M059J (cell line): ENCODE measurements at places on chromosomes 12 and 14. TPM values are rescaled to one million over a fixed set of nuclear protein-coding genes. Genes with fewer than 3 reads are reported as not detected.

Gene TSPAN19
- not detected in 2 replicates for total RNA-seq

- peak; percentile 87 for DNase-seq
Measured at GRCh38 chr12:124713436-124714082, 146.1 kb upstream of the NCOR2 start.

Gene MDM2
- 33.5 and 45.2 TPM in 2 replicates for total RNA-seq

GRCh38 chr12:69906411-69907216, 81.6 kb downstream of the MYRFL start:
- no peak for DNase-seq
